ENCODE measurements at places on chromosomes 11 and 22. TPM values are rescaled to one million over a fixed set of nuclear protein-coding genes. Genes with fewer than 3 reads are reported as not detected.

The MPPED1 gene
- 0.15 TPM for total RNA-seq

DNA sequence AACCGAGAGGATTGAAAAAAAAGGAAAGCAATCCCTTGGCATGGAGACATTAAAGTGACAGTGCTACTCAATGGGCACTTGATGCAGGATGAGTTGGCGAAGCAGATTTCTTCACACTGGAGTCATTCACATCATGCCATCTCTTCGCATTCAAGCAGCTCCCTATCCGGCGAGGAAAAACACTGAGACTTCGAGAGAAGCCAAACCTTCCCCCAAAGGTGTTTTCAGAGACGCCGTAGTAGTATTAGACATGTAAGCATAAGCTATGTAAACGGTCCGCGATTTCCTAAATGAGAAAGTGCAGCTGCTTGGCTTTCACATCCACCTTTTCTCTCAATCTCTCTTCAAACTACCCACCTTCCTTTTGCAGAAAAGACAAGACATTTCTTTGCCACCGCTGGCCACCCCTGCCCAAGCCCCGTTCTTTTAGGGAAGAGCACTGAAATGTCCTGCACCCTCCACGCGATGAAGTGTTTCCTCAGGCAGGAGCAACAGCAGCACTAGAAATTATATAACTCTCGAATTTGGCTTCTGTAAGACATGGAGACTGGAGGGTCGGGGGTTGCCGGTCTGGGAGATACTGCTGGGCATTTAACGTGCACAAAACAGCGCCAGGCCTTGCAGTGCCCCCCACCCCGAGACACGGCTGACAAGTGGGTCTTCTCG lies at the start of gene DLG2:
Gene DLG2, minus strand, starts transcription at position 13 of the 666 bp plus-strand sequence.
- no peak for DNase-seq

DNA sequence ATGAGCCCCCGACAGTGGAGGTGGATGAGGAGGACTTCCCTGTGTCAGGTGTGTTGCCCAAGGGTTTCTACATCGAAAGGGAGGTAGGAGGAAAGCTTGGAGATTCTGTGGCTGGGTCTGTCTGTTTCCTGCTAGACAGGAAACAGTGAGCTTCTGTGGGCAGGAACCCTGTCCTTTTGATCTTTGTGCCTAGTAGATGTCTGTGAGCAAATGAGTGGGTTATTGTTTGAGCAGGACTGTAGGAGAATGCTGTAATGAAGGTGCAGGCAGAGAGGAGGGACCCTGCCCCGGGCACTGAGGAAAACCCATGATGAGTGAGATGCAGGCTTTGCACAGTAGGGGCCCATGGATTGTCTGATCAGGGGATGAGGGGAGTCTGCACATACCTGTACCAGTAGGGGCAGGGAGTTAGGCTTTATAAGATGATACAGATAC lies 14.0 kb downstream of the USP35 start:
- no peak for DNase-seq

The SLC1A2 gene
- total RNA-seq, result 1.0 TPM

The USP2 gene
- total RNA-seq, result 2.8 TPM

The NFRKB gene
- total RNA-seq, result 41.1 TPM

- DNase-seq, result no peak
Observed at GRCh38 chr11:116310698-116311097, 462.1 kb downstream of the BUD13 start.

GRCh38 chr22:38165922-38166593 lies 15.6 kb downstream of the PLA2G6 start:
- DNase-seq, result peak; percentile 12

GRCh38 chr11:16070573-16070972 lies 285.8 kb downstream of the SOX6 start:
- DNase-seq, result peak; percentile 12

The BCO2 gene
- 1.5 TPM for total RNA-seq

DNA sequence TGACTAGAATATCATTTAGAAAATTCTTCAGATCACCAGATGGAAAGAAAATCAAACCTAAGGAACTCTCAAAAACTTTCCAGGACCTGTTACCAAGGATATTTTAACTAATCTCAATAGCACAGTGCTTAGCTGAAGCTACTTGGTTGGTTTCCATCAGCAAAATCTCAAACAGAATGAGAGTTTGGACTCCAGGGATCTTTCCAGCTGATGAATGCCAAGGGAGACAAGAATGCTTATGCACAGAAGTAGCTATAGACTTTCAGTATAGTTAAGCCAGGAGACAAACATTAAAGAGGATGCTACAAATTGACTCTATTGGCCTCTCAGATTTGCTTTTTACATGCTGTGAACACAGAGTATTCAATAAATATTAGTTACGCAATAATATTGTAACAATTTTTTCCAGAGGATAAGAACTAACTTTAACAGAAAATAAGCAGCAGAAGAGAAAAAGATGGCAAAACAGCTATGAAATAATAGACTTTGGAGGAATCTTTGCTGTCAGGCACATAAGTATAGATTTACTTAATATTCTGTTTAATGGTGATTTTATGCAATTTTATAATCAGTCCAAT lies 331.4 kb downstream of the DLG2 start:
- no peak for DNase-seq

- DNase-seq, result no peak
Observed at GRCh38 chr11:17840101-17840548, 105.5 kb downstream of the KCNC1 start.

The MAJIN gene
- total RNA-seq, result 0.97 TPM
